ENCODE measurements at places on chromosomes 5 and 9.

DNA sequence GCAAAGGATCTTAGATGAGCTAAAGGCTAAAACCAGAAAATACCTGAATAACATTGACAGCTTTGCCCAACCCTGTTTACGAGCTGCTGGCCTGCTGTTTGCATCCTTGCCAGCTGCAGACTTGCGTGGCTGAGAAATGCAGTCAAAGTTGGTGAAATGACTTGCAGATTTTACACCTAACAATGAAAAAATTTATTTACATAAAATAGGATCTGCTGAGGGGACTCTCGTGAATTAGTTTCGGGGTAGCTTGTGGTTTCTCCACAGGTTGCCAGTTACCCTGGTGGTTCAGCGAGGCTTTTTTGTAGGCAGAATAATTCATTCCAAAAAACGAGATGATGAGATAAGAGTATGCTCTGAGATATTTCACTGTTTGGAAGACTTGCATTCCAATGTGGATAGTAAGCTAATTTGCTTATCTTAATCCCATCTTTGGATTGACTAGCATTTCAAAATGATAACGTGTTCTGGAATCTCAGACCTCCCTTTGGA lies 65.7 kb upstream of the FANCC start:
- DNase-seq: no peak

GRCh38 chr5:150349681-150350275 lies 7.7 kb upstream of the TCOF1 start:
- no peak for DNase-seq

- peak; percentile 36 for DNase-seq
Observed at GRCh38 chr5:139710319-139711066, 62.3 kb downstream of the CXXC5 start.

- no peak for DNase-seq
Observed at GRCh38 chr9:137664676-137665075, 45.9 kb downstream of the EHMT1 start.

DNA sequence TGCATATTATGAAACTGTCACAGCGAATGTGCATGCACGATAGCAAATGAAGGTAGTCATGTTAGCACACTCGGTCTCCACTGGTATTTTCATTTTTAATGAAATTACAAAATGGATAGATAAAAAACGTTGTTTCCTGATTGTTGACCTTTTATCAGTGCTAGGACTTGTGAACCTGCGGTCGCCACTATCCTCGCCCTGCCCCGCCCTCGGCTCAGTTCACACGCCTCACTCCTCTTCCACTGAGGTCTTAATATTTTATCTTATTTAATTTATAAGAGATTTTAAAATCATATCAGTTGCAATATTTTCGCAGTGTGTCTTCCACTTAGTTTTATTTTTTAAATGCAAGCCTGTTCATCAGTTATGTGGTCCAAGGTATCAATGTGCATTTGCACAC lies 382.6 kb upstream of the IRX4 start:
- DNase-seq: no peak

- no peak for DNase-seq
Observed at GRCh38 chr5:128099944-128100343, 16.4 kb downstream of the SLC12A2 start.

DNA sequence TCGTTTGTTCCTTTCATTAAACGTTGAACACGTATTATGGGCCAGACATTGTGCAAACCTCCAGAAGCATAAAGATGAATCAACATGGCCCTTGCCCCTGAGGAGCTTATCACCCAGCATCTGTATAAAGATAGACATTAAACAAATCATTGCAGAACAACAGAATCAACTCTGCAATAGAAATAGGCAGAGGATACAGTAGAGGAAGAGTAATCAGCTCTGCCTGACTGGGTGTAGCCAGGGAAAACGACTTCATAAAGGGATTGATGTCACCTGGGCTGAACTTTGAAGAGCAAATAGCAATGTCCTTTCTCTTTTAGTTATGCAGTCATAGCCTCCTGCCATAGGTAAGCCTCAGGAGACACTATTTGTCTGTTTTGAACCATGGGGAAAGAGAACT lies 13.4 kb downstream of the RGS7BP start:
- DNase-seq: no peak

GRCh38 chr9:38385896-38386295 lies 6.6 kb upstream of the ALDH1B1 start:
- no peak for DNase-seq

DNA sequence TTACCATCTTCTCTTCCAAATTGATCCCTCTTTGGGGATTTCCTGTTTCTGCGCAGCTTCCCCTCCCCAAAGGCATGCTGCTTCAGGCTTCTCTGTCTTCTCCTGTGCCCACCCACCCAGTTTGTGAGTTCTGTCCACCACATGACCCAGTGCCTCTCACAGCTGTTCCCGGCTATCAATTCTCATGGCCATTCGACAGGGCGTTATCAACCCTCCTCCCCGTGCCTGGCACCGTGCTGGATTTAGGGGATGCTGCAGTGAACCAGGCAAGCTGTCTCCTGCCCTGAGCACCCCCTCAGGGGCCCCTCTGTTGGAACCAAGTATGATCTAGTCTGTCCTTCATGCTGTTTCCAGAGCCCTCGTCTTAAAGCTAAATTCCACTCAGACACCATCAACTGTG lies 38.7 kb downstream of the COL23A1 start:
- no peak for DNase-seq

DNA sequence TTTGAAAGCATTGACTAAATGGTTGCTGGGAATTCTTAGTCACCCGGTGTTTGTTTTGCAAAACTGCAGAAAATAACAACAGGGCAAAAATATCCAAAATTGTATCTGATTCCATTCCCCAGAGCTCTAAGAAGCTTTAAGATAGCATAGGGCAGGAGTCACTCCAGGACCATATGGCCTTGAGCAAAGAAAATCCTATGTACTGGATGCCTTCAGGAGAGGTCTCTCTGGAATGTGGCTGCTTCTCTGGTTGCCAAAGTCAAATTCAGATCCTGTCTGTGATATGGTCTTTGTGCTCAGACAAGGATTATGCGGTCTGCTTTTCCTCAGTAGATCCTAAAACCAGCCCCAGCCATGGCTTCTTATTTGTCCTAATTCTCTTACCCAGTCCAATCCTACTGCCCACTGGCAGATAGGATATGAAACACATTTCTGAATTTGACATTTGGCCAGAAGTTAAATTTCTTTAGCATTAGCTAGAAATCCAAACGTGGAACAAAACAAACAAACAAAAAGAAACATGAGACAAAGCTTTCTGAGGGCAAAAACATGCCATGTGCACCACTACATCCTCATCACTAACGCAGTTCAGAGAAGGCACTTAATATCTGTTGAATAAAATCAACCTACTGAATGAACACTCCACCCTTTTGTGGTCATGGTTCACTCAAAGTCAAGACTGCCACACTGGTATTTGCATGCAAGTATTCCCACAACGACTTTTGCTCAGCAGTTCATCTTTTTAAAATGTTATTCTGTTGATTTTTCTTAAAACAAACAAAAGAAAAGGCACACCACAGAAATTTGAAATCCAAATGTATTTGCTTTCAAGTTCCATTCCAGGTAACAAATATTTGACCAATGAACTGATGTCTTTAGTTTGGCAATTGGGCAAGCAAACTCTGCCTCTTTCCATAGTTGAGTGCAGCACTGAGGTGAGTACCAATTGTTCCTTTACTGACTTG lies 165.7 kb downstream of the TRPM6 start:
- no peak for DNase-seq

- no peak for DNase-seq
Observed at GRCh38 chr9:132703336-132703735, 33.1 kb downstream of the GTF3C4 start.

- no peak for DNase-seq
Observed at GRCh38 chr9:129868023-129868871, 33.0 kb downstream of the USP20 start.
